ENCODE measurements at places on chromosomes 13 and 19.

- DNase-seq = no peak
Observed at GRCh38 chr13:68176475-68176874, 946.3 kb upstream of the PCDH9 start.

DNA sequence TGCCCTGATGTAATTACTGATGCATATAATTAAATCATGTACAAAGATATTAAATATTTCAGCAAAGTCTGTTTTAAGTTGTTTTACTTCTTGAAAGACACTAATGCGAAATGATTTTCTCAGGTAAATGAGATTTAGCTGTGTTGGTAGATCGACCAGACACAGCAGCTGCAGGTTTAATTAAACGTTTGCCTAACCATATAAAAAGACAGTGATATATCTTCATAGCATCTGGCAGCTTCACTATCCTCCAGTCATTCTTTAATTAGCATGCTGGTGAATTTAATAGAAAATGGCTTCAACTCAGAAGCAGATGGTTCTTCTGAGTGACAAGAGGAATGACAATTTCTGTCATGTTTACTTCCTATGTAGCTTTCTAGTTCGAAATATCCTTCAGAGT, 69.3 kb downstream of the NHLRC3 start:
- DNase-seq = no peak

DNA sequence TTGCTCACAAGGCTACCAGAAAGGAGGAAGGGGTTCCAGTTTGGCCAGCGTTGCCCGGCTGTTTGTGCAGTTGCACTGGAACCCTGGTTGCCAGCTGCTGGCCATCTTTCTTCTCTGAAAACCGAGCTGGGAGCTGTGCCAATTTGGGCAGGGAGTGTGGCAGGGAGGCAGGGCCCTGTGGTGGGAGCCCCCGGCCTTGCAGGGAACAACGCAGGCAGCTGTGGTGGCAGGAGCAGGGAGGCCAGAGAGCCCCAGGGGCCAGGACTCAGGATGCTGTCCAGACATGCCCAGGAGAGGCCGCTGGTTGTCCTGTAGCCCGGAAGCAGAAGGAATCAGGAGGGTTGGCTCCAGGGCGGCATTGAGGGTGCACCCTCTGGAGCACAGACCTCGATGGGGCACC, 4.8 kb downstream of the KMT5C start:
- no peak for DNase-seq

DNA sequence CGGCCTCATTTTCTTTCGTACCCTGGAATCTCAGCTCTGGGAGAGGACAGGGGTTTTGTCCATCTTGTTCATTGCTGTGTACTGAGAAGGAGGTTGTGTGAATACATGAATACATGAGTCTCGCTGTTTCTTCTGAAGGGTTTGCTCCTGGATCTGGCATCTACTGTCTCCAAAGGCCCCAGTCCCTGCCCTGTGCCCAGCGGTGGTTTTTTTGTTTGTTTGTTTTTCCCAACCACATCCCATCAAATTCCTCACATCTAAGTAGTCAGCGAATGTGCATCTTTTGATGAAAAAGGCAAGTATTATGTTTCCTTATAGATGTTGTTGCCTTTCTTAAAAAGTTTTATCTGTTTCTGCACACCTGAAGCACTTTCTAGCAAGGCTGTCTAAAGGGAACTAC, 12.5 kb downstream of the DCAF15 start:
- no peak for DNase-seq

DNA sequence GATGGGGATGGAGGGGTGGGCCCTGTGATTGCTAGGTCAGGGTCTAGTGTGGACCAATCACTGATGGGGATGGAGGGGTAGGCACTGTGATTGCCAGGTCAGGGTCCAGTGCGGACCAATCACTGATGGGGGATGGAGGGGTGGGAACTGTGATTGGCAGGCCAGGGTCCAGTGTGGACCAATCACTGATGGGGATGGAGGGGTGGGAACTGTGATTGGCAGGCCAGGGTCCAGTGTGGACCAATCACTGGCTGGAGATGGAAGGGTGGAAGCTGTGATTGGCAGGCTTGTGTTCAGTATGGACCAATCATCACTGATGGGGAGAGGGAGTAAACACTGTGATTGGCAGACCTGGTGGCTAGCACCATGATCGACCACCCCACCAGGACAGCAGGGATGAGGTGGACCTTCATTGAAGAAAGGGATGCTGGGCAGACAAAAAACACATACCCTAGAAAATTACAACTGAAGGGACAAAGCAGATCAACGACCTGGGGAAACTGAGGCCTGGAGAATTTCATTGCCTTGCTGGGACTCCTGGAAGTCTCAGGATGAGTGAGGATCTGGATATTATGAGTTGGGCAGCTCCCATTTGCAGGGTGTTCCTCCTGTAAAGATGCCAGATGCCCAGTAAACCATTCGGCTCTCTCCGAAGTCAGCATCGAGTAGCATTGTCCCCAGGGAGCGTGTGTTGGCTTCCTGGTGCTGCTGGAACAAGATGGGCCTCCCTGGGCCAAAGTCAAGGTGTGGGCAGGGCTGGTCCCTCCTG, 15.5 kb downstream of the TMPRSS9 start:
- DNase-seq = no peak

GRCh38 chr13:105641121-105641520, 894.3 kb downstream of the EFNB2 start:
- DNase-seq = no peak

DNA sequence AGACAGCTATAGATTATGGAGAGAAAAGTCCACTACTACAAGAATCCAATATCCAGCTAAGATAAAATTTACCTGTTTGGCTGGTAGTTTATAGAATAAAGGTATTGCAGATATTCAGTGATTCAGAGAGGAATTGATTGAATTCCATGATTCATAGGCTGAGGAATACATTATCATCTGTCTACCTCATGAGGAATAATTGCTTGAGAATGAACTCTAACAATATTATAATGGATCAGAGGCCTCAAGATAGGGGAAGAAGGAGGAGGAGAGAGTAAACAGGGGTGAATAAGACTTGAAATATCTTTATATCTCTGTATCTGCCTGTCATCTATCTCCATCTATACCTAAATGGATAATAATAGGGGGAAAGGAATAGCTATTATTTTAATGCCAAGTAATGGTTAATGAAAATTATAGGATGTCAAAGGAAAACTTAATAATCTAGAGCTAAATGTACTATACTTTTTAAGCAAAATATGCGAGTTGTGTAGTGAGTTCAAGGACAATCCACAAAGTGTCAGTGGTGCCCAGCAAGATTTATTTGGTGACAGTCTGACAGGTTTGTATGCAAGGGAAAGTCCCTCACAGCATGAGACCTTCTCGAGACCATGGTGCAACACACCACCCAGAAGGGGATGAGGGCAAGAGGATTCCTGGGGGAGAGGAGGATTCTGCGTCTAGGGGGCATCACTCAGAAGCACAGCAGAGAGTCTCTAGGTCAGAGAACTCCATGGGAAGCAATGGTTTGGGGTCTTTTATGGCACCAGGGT, 224.5 kb downstream of the GPC5 start:
- no peak for DNase-seq

DNA sequence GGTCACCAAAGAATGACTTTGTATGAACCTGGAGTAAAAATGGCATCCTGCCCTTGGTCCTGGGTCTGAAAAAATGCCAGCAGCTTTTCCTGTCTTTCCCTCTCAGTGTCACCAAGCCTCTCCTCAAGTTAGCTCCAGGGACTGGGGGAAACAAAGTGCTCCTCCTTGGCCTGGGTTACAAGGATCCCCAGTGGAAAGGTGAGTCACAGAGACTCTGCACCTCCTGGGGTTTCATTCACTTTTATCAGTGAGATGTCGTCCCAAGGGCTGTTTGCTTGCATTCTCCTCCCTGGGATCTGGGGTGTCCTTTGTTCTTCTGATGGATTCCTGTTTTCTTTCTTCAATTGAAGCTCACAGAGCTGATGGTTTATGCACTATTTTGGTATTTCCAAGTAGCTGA, 93.2 kb upstream of the CSNK1A1L start:
- DNase-seq = no peak

DNA sequence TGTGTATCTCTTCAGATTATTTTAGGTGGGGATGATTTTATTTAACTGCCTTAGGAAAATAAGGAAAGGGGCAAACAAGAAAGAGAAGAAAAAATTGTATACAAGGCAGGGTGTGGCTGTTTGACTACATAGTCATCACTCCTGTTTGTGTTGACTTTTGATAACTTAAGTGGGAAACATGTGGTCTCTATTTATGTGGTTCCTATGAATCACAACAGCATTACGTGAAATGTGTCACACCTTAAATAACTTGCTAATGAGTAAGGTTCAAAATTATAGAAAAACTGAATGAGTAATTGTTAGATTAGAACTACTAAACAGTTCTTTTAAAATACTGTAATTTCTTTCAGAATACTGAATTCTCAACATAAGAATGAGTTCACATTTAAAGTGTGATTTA, 69.3 kb downstream of the LMO7 start:
- no peak for DNase-seq

DNA sequence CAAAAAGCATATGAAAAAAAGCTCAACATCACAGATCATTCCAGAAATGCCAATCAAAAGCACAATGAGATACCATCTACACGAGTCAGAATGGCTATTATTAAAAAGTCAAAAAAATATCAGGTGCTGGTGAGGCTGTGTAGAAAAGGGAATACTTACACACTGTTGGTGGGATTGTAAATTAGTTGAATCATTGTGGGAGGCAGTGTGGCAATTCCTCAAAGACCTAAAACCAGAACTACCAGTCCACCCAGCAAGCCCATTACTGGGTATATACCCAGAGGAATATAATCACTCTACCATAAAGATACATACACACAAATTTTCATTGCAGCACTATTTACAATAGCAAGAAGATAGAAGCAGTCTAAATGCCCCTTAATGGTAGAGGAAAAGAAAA, 529.9 kb downstream of the SLITRK1 start:
- no peak for DNase-seq

GRCh38 chr13:100513987-100514670, 74.5 kb downstream of the GGACT start:
- no peak for DNase-seq

- no peak for DNase-seq
Observed at GRCh38 chr13:50589139-50589538, 254.4 kb downstream of the DLEU7 start.

DNA sequence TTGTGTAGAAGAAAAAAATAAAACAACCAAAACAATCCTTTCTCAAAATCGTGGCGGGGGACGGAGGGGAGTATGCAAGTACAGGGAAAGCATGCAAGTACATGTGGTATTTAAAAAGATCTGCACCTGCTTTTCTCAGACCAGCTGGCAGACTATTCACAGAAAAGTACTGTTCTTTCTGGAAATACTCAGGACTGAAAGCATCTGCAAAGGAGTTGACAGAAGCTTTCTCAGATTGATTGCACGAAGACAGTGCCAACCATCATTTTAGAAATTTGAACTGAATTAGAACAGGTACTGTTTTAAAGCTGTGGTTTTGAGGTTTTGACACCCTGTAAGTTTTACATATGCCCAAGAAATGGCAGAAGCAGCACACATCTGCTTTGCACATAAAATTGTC, 19.8 kb upstream of the PCDH8 start:
- DNase-seq = no peak

DNA sequence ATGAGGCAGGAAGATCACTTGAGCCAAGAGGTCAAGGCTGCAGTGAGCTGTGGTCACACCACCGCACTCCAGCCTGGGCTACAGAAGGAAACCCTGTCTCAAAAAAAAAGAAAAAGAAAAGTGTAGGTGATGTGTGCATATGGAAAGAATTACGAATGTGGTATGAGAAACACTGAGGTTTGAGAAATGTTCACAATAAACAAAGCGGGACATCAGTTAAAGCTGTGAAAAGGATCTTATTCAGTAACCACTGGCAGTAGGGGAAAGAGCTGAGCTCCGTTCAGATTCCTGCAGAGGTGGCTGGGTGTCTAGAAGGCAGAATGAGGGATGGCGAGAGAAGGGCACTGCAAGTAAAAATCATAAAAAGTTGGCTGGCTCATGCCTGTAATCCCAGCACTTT, 4.1 kb upstream of the IGSF23 start:
- no peak for DNase-seq

DNA sequence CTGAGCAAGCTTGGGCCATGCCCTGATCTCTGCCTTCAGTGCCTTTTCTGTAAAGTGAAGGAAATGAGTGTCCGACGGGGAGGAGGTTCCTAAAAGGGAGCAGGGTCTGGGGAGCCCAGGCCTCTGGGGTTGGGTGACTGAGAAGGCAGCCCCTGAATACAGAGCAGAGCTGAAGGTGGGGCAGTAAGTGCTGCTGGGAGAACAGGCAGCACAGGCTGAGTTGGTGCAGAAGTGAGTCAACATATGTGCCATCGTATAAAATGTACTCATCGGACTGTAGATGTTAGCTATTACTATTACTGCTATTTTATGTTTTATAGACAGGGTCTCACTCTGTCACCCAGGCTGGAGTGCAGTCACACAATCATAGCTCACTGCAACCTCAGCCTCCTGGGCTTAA, 1.0 kb upstream of the HAMP start:
- DNase-seq = no peak

DNA sequence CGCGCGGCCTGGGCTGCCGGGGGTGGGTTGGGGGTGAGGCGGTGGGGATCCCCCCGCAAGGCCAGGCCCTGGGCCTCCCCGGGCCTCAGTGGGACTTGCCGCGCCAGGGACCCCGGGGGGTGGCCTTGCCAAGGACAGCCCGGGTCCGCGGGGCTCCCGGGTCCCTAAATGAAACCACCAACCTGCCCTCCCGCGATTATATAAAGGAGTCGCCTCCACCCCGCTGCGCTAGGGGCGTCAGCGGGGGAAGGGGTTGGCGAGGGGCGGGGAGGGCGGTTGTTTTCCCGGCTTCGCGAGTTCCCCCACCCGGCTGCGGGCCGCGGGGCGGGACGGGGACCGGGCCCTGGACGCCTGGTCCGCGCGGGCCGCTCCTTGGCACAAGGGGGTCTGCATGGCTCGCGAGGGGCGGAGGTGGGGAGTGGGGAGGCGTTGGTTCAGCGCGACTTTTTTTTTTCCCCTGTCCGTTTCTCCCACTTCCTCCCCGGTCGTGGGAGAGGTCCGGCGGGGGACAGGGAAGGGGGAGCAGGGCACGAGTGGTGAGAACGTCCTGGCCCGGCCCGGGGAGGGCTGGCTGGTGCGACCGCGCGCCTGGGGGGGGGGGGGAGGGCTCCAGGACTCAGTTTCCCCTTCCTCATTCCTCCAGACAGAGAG, 822 bp upstream of the ZBTB7A start:
- DNase-seq = peak; percentile 69

- DNase-seq = no peak
Observed at GRCh38 chr13:27822258-27822872, 30.1 kb downstream of the GSX1 start.

DNA sequence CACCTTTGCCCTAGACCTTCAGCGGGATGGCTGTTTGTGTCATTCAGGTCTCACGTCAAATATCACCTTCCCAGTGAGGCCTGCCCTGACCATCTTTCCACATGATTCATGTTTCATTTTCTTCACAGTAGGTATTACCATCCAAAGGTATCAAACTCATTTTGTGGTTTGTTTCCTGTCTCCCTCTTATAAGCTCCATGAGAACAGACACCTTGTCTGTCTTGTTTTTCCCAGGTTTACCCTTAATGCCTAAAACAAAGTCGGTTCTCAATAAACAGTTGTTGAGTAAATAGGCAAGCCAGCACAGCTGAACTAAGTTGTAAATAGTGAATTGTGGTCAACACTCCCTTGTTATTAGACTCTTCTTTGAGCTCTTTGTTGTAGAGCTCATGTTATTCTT, 122.6 kb upstream of the GJB6 start:
- no peak for DNase-seq

Data from Right ventricle myocardium superior (tissue), 1 donor.